ENCODE measurements at places on chromosomes 2 and 18.
A peak's percentile ranks its signal among the peaks of the same experiment; 100 is the strongest.

DNA sequence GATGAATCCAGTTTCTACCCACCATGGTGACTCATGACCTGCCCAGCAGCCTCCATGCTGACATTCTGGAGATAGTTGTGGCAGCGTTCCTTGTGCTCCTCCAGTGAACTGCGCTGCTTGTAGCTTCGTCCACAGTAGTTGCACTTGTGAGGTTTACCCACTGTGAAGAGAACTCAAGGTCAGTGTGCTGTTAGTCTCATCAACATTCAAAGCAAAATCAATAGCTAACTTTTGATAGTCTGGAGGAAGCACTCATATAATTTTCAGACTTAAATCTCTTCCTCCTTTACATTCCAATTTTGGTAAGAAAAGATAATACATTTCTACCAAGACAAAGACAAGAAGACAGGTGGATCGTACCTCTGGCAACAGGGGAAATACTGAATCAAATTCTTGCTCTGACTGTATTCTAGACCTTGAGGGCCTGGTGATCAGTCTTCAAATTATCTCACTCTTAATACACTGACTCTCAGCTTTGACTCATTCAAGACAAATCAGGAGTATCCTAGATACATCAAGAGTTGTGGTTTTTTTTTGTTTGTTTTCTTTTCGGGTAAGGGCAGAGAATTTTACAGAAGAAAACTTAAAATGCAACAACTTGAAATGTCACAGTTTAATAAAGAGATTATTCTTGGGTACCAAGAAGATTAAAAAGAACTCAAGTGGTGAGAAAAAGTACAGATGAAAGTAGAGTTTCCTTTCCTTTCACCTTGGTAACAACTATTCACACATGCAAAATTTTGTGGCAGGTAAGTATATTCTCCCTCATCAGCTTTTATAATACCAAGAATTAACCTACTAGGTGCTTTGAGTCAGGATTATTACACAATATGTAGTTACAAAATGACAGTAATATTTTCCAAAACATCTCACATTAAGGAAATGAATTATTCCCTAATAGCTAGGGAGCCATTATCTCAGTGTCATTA is 129.2 kb downstream of the IKZF2 start:
- peak; percentile 11 for DNase-seq

DNA sequence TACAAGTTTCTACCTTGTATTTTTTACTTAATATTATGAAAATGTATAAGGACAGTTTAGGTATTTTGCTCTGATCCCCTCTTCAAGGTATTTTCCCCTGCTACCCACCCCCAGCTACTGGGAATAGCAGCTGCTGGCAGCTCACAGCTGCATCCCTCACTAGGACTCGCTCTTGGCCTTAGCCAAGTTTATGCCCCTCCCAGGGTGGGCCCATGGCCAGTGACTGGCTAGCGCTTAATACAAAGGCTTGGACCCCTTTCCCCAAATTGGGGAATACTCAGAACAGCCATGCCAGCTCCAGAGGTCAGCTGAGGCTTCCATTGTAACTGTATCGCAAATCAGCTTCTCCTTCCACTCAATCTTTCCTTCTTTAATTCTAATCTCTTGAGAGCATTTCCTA is 131.3 kb downstream of the GFPT1 start:
- DNase-seq, result no peak

- no peak for DNase-seq
These were observed 69.6 kb downstream of the THNSL2 start for GRCh38 chr2:88239781-88240180.

DNA sequence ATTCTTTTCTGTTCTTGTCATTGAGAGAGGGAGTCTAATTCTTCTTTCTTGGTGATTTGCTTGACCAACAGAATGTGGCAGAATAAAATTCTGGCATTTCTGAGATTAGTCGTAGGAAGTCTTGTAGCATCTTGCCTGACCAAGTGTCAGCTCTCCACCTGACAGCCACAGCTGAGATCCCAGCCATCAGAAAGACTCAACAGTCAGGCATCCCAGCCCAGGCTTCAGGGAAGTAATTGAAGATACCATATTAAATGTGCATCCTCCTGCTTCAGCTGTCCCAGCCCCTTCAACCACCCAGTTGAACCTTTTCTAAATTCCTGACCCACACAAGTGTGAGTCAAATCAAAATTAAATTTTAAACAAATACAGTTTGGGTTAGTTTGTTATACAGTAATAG is 208.3 kb downstream of the PIK3C3 start:
- DNase-seq, result no peak

DNA sequence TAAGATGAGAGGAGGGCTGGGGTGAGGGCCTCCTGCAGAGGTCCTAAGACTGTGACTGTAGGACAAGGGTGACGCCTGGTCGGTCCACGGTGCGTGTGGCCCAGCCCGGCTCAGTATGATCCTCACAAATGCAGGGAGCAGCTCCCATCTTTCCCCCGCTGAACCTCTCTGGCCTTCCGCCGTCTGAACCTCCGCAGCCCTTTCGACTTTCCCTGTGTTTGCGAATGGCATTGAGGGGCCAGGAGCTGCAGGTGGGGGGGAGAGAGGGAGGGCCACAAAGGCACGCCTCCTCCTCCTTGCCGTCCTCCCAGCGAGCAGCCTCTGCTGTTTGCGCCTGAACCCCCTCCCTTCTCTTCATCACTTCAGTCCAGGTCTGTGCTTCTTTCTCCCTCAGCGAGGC is 68.6 kb upstream of the PXDN start:
- DNase-seq, result no peak

Measured in activated CD4-positive, alpha-beta T cell treated with anti-CD3 and anti-CD28 coated beads, Interleukin-2, amount 50 U/mL, for 48 hours (primary cell).